ENCODE measurements at places on chromosomes 6 and 20.

GRCh38 chr20:6576726-6577125, 190.8 kb upstream of the BMP2 start:
- DNase-seq, result no peak

DNA sequence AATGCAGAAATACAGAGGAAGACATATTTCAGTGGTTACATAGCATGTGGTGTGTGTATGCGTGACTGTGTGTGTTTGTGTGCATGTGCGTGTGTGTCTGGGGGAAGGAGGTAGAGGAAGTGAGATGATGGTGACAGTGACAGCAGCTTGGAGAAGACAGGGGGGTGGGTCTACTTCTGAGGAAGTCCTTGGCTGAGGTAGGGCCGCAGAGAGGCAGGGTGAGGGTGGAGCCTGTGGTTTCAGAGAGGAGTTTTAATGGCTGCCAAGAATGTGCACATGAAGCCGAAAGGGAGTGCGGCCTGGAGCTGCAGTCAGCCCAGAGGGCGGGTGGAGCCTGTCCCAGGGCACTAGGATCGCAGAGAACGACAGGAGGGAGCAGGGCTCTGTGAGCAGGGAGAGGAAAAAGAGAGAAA, 22.7 kb upstream of the RNF24 start:
- DNase-seq, result no peak

GRCh38 chr6:148470606-148471465, 128.2 kb downstream of the SASH1 start:
- no peak for DNase-seq

DNA sequence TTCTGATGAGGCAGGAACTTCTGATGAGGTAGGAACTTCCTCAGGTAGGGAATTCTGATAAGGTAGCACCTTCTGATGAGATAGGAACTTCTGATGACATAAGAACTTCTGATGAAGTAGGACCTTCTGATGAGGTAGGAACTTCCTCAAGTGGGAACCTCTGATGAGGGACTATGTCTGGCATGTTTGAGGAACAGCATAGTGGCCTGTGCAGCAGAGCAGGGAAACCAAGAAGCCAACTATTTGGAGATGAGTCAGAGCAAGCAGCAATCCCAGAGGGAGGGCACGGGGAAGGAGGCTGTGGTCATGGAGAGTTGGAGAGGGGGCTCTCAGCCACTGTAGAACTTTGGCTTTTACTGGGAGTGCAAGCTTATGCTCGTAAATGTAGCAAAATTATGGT, 132.4 kb downstream of the CFAP61 start:
- no peak for DNase-seq

DNA sequence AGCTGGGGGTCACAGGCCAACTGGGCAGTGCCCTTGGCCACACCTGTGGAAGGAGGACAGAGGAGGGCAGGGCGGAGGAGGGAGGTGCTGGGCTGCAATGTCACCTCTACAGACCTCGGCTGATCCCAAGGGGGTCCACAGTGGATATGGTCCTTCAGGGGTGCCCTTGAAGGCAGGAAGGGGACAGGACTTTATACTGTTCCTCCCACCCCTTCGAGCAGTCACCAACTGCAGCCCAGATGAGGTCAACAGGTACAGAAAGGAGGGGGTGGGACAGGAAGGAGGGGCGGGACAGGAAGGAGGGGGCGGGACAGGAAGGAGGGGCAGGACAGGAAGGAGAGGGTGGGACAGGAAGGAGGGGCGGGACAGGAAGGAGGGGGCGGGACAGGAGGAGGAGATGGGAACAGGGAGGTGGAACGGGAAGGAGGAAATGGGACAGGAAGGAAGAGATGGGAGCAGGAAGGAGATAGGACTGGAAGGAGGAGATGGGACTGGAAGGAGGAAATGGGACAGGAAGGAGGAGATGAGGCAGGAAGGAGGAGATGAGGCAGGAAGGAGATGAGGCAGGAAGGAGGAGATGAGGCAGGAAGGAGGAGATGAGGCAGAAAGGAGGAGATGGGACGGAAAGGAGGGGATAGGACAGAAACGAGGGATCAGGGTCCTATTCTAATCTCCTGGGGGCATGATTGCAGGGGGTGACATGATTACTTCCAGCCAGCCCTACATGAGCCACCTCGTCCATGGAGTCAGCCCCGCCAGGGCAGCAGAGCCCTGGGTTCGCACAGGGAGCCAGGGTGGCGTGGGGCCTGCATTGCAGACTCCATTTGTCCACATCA, 19.4 kb upstream of the MRGBP start:
- no peak for DNase-seq

DNA sequence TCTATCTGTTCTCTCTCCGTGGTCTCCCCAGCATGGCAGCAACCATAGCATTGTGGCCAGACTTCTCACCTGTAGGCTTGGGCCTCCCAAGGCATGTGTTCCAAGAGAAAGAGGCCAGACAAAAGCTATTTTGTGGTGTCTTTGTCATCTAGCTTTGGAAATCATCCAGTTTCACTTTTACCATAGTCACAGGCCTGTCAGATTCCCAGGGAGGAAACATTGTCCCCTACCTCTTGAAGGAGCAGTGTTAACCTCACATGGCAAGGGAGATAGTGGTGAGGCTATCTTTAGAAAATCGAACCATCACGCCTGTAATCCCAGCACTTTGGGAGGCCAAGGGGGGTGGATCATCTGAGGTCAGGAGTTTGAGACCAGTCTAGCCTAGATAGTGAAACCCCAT, 42.3 kb upstream of the RALGAPA2 start:
- DNase-seq, result no peak

All from HS-5 (cell line).